ENCODE measurements at places on chromosomes 1 and 21.

- no peak for DNase-seq
These were observed 5.5 kb downstream of the RASSF5 start for GRCh38 chr1:206512851-206513180.

DNA sequence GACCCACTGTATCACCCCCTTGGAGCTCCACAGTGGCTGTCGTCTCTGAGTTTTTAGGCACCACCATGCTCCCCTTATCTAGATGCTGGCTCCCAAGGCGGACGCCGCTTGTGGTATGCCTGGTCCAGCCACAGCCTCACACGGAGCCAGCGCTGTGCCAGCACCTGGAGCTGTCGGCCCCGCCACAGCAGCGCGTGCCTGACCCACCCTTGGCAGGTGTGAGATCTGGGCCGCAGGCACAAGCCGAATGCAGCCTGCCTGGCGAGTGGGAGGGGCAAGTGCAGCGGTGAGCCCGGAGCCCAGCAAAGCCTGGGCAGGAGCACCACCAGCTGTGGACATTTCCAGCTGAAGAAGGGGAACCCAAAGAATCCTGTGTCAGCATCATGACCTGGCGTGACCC lies 91.9 kb upstream of the BACE2 start:
- DNase-seq: no peak

- DNase-seq: peak; percentile 30
These were observed 757 bp upstream of the NRIP1 start for GRCh38 chr21:15065392-15066122.

GRCh38 chr21:37532868-37533780 lies 166.6 kb downstream of the DYRK1A start:
- peak; percentile 41 for DNase-seq

DNA sequence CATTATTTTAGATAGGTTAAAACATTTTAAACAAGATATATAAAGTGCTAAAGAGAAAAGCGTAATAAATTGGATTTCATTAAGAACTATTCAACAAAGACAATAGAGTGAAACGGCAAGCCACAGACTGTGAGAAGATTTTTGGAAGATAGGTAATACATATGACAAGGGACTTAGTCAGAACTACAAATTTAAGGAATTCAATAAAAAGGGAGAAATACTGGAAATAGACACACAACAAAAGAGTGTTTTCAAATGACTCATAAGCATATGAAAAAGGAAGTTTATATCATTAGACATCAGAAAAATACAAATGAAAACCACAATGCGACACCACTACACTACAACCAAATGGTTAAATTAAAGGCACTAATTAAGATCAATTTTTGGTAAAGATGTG lies 90.5 kb downstream of the GDAP2 start:
- no peak for DNase-seq

Measured in stimulated activated CD8-positive, alpha-beta memory T cell treated with anti-CD3 and anti-CD28 coated beads, Interleukin-15, amount 100 ng/mL, for 48 hours (primary cell).